ENCODE measurements at places on chromosomes 16 and 17.

DNA sequence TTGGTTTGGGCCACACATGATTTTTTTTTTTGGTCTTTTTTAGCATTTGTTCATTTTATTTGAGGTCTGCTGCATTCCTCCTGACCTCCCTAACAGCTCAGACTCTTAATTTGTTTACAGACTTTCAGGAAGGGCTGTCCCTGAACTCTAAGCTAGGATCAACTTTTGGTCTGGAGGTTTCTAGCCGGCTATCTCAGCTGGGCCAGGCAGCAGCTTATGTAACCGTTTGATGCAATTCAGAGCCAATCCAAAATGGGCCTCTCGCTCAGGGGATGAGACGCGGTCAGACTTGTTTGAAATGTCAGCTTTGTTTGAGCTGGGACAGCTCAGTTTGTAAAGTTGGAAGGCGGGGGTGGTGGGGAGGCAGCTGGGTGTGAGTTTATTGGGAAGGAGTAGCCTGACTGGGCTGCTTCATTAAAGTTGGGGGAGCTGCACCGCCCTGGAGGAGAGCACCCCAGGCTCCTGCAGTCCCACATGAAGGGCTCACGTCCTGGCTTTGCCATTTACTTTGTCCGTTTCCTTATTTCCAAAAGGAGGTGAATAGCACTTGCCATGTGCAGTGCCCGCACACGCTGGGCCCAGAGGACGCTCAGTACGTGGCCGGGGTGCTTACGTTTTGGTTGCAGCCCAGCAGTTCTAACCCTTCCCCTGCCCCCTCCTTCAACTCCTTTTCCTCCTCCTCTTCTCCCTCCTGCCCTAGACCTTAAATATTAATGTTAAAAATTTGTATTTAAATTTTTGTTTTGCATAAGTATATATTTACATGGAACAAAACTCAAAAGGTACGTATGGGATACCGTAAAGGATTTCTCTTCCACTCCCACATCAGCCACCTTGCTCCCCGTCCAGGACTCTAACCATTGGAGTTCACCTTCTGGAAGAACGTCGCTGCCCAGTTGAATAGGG is 121.2 kb downstream of the SNX29 start:
- DNase-seq = no peak

- no peak for DNase-seq
Observed at GRCh38 chr17:73340093-73340596, 28.3 kb upstream of the CDC42EP4 start.

DNA sequence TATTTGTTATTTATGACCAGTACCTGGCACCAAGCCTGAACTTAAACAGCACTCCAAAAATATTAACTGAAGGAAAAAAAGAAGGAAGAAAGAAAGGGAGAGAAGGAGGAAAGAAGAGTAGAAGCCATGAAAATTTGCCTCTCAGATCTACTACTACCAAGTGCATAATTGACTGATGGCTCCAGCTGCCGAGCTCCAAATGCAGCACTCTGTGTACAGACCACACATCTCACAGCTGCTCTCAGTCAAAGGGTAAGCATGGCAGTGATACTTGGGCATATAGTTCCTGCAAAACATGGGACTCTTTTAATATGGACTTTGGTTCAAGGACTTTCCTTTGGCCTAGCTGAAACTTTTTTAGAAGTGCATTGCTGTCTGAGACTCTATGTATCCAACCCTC is 44.0 kb upstream of the NOG start:
- DNase-seq = no peak

GRCh38 chr16:86857807-86858206 is 279.5 kb downstream of the FOXL1 start:
- DNase-seq = no peak

GRCh38 chr17:913207-913606 is 66.4 kb downstream of the NXN start:
- no peak for DNase-seq

GRCh38 chr17:55350825-55351205 is 70.8 kb downstream of the MMD start:
- no peak for DNase-seq

GRCh38 chr17:14429084-14429483 is 128.2 kb downstream of the HS3ST3B1 start:
- DNase-seq = no peak

DNA sequence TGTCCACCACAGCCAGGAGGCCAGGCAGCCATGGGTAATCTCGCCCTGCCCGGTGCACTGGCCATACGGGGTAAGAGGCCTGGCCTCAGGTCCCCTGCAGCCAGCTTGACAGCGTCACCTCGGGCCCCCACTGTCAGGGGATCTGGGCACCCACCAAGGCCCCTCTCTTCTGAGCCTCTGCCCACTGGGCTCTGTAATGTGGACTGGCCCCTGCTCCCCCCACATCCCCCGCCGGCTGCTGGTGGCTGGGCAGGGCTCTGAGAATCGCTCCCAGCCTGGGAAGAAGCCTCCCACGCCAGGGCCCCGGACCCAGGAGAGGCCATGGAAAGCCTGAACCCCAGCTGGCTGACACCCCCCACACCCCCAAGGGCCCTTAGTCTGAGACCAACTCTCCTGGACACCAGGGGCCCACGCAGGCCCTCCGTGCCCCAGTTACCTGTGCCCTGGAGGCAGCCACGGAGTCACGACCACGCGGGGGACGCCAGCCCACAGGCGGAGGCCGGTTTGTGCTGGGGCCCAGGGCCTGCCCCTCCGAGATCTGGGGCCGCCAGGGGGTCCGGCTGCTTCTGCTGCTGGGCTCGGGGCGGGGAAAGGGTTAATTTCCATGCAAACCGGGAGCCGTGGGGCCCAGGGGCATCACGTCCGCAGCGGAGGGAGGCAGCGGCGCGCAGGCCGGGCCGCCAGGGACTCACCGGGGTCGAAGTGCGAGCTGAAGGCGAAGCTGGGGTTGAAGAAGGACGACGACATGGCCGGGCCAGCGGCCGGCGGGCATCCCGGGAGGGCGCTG is at the start of gene PVALEF:
Gene PVALEF (plus strand): TSS at position 262 of the 787 bp plus-strand sequence. CDS start 15,720 bp downstream, outside the sequence.
- DNase-seq = no peak

DNA sequence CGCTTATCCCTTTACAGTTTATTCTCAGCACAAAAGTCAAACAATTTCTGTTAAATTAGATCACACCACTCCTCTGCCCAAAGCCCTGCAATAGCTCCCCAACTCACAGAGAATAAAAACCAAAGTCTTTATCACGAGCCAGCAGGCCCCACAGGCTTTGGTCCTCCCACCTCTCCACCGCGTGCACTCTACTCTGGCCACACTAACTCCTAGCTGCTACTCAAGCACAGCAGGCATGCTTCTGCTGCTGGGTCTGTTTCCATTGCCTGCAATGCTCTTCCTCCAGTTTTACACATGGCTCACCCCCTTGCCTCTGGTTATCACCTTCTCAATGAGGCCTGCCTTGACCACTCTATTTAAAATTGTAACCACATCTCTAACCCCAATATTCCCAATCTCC is 27.6 kb downstream of the HELZ start:
- DNase-seq = no peak

DNA sequence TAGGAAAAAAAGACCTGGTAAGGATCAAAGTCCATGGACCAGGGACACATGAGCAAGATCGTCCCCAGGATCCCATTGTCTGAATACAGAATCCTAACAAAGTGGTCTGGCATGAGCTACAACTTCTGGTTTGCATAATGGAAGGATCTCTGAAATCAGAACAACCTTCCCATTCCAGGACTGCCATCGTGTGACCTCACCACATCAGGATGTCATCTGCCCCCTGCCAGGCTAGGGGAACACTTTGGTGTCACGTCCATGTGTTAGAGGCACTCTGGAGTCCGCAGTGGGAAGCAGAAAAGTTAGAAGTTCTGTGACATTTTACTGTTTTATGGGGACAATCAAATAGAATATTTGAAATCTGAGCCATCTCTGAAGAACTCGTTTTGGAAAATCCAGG is 160.7 kb downstream of the RGS9 start:
- no peak for DNase-seq

GRCh38 chr16:23282568-23282967 is 19.5 kb upstream of the SCNN1B start:
- DNase-seq = no peak

GRCh38 chr16:14215941-14216340 is 144.8 kb downstream of the MRTFB start:
- DNase-seq = no peak

GRCh38 chr16:56266641-56267607 is 75.6 kb downstream of the GNAO1 start:
- DNase-seq = no peak

GRCh38 chr17:55654022-55654421 is 68.6 kb downstream of the TMEM100 start:
- DNase-seq = no peak

DNA sequence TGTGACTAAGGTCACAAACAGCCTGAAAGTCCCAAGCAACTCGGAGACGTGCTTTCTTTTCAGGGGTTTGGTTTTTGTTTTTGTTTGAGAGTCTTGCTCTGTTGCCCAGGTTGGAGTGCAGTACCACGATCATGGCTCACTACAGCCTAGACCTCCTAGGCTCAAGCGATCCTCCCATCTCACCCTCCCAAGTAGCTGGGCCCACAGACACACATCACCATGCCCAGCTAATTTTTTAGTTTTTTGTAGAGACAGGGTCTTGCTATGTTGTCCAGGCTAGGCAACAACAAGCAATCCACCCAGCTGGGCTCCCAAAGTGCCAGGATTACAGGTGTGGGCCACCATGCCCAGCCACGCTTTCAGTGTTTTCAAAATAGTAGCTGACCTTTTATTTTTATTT is 19.8 kb upstream of the GGA2 start:
- DNase-seq = no peak

DNA sequence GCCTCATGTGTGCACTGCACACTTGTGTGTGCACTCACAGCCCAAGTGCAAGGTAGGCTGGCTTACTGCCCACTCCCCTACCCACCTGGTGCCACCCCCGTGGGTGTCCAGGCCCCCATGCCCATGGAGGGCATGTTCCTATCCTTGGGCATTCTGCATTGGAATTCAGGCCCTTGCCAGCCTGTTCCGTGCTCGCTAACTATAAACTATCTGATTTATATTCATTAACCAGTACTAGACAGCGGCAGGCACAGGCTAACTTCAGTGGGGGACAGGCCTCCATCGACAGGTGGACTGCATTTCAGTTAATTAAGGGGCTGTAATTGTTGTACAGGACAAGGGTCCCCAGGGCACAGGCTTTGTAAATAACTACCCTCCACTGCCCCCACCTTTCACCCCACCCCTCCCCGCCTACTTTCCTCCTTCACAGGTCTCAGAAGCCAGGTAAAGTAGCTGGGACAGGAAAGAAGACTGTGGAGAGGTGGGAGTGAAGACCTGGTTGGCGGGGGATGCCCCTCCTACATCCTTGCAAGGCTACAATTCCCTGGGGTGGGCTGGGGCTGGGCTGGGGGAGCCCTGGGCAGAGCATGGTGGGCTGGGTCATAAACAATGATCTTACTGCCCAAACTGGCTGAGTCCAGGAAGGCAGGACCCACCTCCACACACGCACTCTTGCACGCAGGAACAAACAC is 119.0 kb upstream of the LHX1 start:
- no peak for DNase-seq

DNA sequence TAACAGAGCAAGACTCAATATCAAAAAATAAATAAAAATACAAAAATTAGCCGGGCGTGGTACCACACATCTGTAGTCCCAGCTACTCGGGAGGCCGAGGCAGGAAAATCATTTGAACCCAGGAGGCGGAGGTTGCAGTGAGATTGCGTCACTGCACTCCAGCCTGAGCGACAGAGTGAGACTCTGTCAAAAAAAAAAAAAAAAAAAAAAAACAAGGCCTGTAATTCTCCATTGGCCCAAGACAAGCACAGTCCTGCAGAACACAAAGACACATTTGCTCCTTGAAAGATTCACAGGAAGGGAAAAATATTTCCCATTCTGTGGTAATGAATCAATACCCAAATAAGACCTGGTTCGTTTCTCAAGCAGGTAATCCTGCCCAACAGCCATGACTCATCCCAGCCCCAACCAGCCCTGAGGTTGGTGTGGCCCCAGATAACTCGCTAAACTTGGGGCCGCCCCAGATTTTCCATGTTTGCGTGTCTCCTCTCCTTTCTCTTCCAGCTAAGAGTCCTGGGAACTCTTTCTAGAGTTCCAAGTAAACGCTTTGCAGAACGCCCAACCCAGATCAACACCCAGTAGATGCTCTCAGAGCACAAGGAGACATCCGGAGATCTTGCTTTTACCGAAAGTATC is 40.3 kb upstream of the SNN start:
- DNase-seq = no peak

Measured in CD4-positive, alpha-beta T cell treated with Interleukin-12 subunit alpha and Interleukin-12 subunit beta, for 1 hour (primary cell).